ENCODE measurements at places on chromosomes 4 and X. TPM values are rescaled to one million over a fixed set of nuclear protein-coding genes. Genes with fewer than 3 reads are reported as not detected.

Gene VMA21
- total RNA-seq, result 24.8 TPM

Gene BRS3
- not detected for total RNA-seq

Gene RBM46
- total RNA-seq, result not detected

Gene MAP7D2
- 0.36 TPM for total RNA-seq

Gene CLDN2
- total RNA-seq, result not detected
